Naive thymus-derived CD4-positive, alpha-beta T cell (primary cell): ENCODE measurements at places on chromosomes 16 and 17. TPM values are rescaled to one million over a fixed set of nuclear protein-coding genes. Genes with fewer than 3 reads are reported as not detected.

- peaks cover 82% of the 10 kb centered on the region for H3K4me1 ChIP-seq
- DNase-seq: no peak
- H3K27me3 ChIP-seq: no peaks in the 10 kb centered on the region
- H3K4me3 ChIP-seq: no peak overlapping the region
Measured at GRCh38 chr16:17362183-17362582, 108.6 kb downstream of the XYLT1 start.

GRCh38 chr16:84532291-84532724, 27.8 kb upstream of the MEAK7 start:
- H3K36me3 ChIP-seq: peaks cover 9% of the 10 kb centered on the region
- H3K4me1 ChIP-seq: no peaks in the 10 kb centered on the region

DNA sequence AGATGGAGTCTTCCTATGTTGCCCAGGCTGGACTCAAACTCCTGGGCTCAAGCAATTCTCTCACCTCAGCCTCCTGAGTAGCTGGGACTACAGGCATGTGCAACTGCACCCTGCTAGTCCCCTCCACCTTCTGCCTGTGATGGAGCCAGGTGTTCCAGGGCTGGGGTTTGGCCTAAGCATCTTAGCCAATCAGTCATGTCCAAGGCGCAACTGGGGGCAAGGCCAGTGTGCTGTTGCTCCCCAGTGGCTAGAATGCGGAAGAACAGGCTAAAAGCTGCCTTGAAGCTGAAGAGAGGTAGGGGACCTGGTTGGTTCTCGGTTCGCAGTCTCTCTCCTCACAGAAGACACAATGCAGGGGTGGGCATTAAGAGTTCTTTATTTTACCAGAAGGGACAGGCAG, 18.6 kb downstream of the FLOT2 start:
- peaks cover 10% of the 10 kb centered on the region for H3K36me3 ChIP-seq
- DNase-seq: no peak
- H3K4me3 ChIP-seq: no peak overlapping the region

DNA sequence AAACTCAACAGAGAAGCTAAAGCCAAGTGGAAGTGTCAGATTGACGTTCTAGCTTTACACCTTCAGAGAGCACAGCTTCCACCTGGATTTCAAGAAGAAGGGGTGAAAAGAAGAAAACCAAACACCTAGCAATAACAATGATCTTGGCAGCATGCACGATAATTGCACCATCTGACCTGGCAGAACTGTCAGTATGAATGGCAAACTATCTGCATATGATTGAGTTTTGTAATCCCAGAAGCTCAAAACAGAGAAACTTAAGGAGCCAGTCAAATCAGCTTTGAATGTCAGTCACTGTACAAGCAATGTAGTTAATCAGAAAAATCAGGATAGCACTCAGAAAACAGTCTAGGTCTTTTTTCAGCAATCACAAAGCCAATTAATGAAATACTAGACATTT, 427.1 kb downstream of the ZFHX3 start:
- H3K27me3 ChIP-seq: no peaks in the 10 kb centered on the region
- H3K4me3 ChIP-seq: no peak overlapping the region
- H3K4me1 ChIP-seq: no peaks in the 10 kb centered on the region
- no peaks in the 10 kb centered on the region for H3K36me3 ChIP-seq

Gene PSMD12
- total RNA-seq: 35.8 TPM

Gene CD79B
- 11.8 TPM for total RNA-seq

Gene PPP1R27
- total RNA-seq: not detected
